ENCODE measurements at places on chromosomes 16 and 17. TPM values are rescaled to one million over a fixed set of nuclear protein-coding genes. Genes with fewer than 3 reads are reported as not detected.

- peaks cover 11% of the 10 kb centered on the region for H3K36me3 ChIP-seq
- H3K27me3 ChIP-seq: peaks cover 2% of the 10 kb centered on the region
- H3K4me3 ChIP-seq: no peak overlapping the region
- H3K27ac ChIP-seq: no peak overlapping the region
- peaks cover 34% of the 10 kb centered on the region for H3K4me1 ChIP-seq
Measured at GRCh38 chr16:50509521-50510341, 38.5 kb upstream of the NKD1 start.

- no peak overlapping the region for H3K4me3 ChIP-seq
- H3K27ac ChIP-seq: peak overlapping the region; percentile 16
- no peak for DNase-seq
- H3K4me1 ChIP-seq: peaks cover 57% of the 10 kb centered on the region
Measured at GRCh38 chr17:32283745-32284201, 18.1 kb downstream of the RHBDL3 start.

GRCh38 chr17:10251212-10251948 is 53.0 kb upstream of the GAS7 start:
- H3K4me1 ChIP-seq: no peaks in the 10 kb centered on the region
- H3K4me3 ChIP-seq: no peak overlapping the region
- peak overlapping the region; percentile 17 for H3K27ac ChIP-seq
- no peak for DNase-seq
- H3K27me3 ChIP-seq: peaks cover 2% of the 10 kb centered on the region
- no peaks in the 10 kb centered on the region for H3K36me3 ChIP-seq

DNA sequence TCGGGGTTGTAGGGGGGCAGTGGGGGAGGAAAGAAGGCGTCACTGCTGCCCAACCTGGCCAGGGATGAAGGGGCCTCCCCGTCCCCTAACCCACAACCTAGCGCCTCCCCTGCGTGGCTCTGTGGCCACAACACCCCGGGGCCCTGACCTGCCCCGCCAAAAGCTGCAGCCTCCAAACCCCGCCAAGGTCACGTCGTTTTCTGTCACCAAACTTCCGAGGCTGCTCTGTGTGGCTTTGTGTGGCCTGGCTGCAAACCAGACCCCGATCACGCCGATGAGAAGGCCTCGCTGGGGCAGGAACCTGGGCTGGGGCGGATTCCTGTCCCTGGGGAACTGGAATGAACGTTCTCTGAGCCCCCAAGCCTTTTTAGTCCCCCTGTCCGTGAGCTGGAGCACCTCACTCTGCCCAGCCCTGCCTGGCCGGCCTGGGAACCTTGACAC is 30.5 kb upstream of the CIBAR2 start:
- no peak overlapping the region for H3K27ac ChIP-seq
- peaks cover 28% of the 10 kb centered on the region for H3K4me1 ChIP-seq
- no peak for DNase-seq
- no peaks in the 10 kb centered on the region for H3K36me3 ChIP-seq

- no peak overlapping the region for H3K27ac ChIP-seq
- H3K4me3 ChIP-seq: no peak overlapping the region
- H3K27me3 ChIP-seq: no peaks in the 10 kb centered on the region
- no peak for DNase-seq
- peaks cover 2% of the 10 kb centered on the region for H3K36me3 ChIP-seq
- peaks cover 48% of the 10 kb centered on the region for H3K4me1 ChIP-seq
Measured at GRCh38 chr16:81642107-81642436, 137.0 kb upstream of the PLCG2 start.

GRCh38 chr16:50006964-50007363 is 18.1 kb upstream of the CNEP1R1 start:
- H3K4me3 ChIP-seq: no peak overlapping the region
- no peak for DNase-seq
- no peaks in the 10 kb centered on the region for H3K36me3 ChIP-seq
- H3K27me3 ChIP-seq: peaks cover 24% of the 10 kb centered on the region
- no peaks in the 10 kb centered on the region for H3K4me1 ChIP-seq

GRCh38 chr16:79497606-79498350 is 102.8 kb downstream of the MAF start:
- H3K36me3 ChIP-seq: no peaks in the 10 kb centered on the region
- H3K27me3 ChIP-seq: no peaks in the 10 kb centered on the region
- no peak overlapping the region for H3K27ac ChIP-seq
- no peak overlapping the region for H3K4me3 ChIP-seq
- no peak for DNase-seq
- H3K4me1 ChIP-seq: no peaks in the 10 kb centered on the region

AXIN2 gene
- total RNA-seq: 66.5 TPM

KRTAP4-3 gene
- not detected for total RNA-seq

EZH1 gene
- total RNA-seq: 30.4 TPM
